ENCODE measurements at places on chromosomes 5 and 9.

GRCh38 chr9:81032831-81033230, 656.5 kb downstream of the TLE1 start:
- peak; percentile 94 for DNase-seq

- DNase-seq: no peak
Measured at GRCh38 chr9:24721621-24722020, 175.9 kb upstream of the IZUMO3 start.

DNA sequence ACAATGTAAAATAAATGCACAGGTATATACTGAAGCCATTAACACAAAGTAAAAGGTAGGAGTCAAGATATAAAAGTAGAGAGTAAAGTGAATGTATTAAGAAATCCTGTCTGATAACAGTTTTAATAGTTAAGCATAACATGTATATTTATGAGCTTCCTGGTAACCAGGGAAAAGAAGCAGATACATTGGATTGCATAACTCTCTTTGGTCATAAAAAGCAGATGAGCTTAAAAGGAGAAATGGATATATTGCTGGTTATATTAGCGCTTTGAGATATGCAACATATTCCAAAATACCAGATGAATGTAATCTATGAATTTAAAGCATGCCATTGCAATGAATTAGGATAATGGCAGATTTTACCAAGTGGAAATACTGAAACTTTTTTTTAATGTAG, 6.2 kb upstream of the TNFSF8 start:
- no peak for DNase-seq

DNA sequence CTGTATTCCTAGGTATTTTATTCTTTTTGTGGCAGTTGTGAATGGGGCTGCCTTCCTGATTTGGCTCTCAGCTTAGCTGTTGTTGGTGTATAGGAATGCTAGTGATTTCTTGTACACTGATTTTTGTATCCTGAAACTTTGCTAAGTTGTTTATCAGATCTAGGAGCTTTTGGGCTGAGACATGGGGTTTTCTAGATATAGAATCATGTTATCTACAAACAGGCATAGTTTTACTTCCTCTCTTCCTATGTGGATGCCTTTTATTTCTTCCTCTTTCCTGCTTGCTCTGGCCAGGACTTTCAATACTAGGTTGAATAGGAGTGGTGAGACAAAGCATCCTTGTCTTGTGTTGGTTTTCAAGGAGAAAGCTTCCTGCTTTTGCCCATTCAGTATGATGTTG, 129.9 kb downstream of the DMXL1 start:
- DNase-seq: no peak

GRCh38 chr9:114701988-114702387, 20.0 kb upstream of the TEX48 start:
- peak; percentile 82 for DNase-seq
